ENCODE measurements at places on chromosomes 3 and 15.
A peak's percentile ranks its signal among the peaks of the same experiment; 100 is the strongest.

- no peak for DNase-seq
Observed at GRCh38 chr3:195213639-195214315, 57.2 kb downstream of the XXYLT1 start.

DNA sequence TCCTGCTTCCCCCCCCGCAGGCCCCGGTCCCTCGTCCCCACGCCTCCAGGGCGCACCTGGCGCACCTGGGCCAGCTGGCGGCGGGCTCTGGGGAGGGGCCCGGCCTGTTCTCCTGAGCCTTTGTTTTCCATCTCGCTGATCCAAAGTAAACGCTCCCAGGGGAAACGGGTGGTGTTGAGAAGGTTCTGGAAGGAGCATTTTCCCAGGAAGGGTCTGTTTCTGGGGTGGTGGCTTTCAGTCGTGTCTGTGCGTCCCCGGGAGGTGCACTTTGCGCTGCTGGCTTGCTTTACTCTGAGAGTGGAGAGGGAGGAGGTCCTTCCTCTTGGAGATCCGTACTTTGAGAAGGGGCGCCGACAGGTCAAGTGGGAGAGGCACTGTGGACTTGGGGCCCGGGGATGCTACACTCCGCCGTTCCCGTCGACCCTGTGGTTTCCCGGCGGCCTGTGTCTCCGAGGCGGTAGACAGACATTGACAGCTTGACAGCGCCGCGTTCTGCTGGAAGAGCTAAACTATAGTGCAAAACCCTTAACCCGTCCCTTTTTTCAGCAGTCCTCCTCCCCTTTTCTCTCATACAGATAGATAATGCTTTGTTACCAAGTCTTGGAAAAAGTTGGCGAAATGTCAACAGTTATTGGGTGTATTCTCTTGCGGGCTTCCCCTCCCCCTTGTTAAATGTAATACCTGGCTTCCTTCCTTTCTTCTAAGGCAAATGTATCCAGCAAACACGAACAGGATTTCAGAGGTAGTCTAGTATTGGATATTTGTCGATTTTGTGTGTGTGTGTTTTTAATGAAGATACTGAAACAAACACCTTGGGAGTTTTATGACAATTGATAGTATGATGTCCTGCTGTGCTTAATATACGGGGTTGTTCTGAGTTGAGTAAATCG is 6.5 kb downstream of the TPM1 start:
- DNase-seq = no peak

DNA sequence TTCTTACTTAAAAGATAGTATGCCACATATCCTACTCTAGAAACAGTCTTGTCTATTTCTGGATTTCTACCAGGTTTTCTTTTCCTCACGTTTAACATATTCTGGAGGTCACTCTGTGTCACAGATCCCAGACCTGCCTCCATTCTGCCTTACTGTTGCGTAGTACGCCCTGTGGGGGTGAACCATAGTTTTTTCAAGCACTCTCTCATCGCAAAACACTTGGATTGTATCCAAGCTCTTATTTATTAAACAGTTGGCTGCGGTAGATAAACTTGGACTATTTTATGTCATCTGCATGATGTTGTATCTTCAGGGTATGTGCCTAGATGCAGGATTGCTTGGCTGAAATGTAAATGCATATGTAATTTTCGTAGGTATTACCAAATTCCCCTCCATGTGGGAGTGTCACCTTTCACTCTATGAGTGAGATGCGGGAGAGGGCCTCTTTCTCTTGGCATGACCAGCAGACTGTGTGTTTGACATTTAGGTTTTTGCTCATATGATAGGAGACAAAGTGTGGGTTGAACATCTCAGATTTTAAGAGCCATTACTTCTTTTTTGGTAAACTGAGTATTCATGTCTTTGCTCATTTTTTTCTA is 55.8 kb downstream of the ABTB1 start:
- no peak for DNase-seq

GRCh38 chr3:144744473-144744872 is 772.9 kb downstream of the DIPK2A start:
- no peak for DNase-seq

DNA sequence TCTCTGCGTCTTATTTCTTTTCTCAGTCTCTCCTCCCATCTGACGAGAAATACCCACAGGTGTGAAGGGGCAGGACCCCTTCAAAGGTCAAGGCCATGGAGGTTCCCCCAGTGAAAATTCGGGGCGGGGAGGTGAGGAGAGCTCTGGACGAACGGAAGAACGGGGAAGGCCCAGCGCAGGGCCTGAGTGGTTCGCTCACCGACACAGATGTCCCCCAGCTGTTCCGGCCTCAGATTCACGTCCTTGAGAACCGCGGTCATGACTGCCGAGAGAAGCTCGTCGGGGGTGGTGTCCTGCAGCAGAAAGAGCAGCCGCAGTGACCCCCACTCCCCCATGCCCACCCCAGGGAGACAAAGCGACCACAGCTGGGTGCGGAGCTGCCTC is 542 bp downstream of the ACAA1 start:
- no peak for DNase-seq

DNA sequence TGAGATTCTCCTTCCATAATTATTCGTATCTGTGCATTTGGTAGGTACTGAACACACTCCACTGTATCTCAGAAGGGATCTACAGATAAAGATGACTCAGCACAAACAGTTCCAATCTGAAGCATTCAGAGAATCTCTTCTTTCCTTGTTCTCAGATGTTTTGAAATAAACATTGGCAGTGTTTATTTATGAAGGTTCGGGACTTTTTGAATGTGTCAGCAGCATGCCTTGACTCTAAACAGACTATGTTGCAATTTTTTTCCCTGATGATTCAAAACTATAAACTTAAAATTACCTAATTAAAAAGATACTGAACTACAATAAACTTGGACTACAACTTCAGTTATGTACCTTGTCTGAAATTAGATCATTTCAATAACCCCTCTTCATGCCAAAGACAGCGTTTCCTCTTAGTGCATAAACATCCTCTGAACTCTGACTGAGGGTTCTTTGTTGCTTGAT is 612.9 kb upstream of the TBL1XR1 start:
- peak; percentile 20 for DNase-seq

GRCh38 chr3:10764259-10765051 is 51.6 kb upstream of the SLC6A11 start:
- no peak for DNase-seq

GRCh38 chr3:177744873-177745606 is 547.8 kb upstream of the TBL1XR1 start:
- DNase-seq = no peak

DNA sequence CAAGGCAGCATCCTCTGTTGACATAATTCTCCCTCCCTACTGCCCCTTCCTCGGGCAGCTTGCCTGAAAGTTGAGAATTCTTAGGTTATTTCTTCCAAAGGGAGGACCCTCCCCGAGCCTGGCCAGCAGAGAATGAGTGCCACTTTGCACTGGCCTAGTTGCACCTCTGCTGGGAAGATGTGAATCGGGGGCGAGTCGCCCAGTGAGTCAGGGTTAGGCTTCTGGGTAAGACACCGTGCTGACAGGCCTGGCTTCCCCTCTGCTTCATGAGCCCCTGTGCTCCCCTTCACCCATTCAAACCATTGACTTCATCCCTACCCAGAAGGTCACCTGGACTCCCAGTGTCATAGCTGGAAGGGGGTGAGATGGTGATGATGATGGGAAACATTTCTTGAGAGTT is 82.3 kb downstream of the AAGAB start:
- DNase-seq = no peak

DNA sequence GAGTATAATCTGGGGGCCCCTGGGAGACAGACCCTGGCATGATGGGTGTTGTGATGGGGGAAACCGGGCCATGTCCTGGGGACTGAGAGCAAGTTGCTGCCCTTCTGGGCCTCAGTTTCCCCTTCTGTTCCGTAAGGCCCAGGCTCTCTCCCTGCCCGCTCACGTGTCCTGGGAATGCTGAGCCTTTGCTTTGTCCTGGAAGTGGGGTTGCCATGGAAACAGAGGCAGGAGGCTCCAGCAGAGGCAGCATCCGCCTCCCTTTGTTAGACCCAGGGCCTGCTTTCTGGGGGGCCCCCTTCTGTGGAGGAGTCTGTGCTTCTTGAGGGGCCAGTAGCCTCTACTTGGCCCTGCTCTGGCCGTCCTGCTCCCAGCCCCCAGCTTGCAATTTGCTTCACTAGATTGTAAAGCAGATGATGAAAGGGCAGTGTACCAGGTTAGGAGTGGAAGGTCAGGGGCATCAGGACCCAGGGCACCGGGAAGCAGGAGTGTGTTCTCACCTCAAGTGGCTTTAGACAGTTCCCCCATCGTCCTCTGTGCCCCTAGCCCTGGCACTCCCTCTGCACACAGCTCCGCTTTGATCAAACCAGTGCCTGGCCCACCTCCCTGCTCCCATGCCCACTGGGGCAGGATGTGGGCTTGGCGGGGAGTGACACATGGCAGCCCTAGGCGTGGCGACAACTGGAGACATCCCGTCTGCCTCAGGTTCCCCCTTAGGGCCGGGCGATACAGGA is 105.6 kb downstream of the FBLN2 start:
- DNase-seq = no peak

DNA sequence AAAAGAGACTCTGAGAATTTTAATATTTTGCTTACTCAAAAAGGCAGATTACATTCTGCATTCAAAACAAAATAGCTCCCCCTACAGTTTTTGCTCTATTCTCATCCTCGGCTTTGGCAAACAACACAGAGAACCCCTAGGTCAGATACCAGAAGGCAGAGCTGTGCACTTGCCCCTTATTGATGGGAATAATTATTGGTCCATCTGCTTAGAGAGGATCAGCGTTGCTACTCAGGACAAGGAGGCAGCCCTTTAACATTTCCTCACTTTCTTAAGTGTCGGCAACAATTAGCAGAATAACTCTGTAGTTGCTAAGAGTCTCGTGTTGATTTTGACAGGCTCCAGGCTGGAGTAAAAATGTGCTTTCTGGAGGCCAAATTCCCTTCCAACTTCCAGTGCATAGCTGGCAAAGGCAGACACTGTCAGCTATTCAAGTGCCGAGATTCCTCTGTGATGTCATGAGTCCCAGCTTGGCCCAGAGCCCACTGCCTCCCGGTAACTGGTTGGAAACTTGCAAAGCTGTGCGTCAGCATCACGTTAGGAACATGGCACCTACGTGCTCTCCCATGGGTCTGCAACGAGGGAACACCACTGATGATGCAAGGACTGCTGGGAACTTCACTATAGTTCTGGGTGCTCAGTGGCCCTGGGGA is 482.7 kb upstream of the ADAMTS9 start:
- no peak for DNase-seq

GRCh38 chr3:10242182-10243065 is 5.8 kb upstream of the TATDN2 start:
- DNase-seq = no peak

DNA sequence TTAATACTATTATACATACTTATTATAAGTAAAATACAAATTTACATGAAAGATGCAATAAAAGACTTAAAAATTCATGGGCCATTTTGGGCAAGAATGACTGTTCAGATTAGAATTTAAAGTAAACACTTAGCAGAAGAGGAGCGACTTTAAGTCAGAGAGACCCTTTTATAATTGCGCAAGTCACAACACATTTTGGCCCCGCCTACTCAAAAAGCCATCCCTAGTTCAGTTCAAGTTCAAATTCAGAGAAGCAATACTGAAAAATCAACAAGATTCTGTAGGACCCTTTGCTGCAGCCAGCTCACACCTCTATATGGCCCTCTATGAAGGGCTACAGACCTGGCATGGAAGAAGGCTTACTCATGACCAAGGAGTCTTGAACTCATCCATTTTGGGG is 64.6 kb downstream of the PEAK1 start:
- no peak for DNase-seq
